Esophagus muscularis mucosa (tissue), 4 donors: ENCODE measurements at places on chromosomes 1 and 21. TPM values are rescaled to one million over a fixed set of nuclear protein-coding genes. Genes with fewer than 3 reads are reported as not detected.
A peak's percentile ranks its signal among the peaks of the same experiment; 100 is the strongest.

GRCh38 chr1:22975694-22976093 is 3.0 kb upstream of the LACTBL1 start:
- no peak overlapping the region for H3K27ac ChIP-seq
- H3K4me3 ChIP-seq = no peak overlapping the region
- H3K4me1 ChIP-seq = no peaks in the 10 kb centered on the region
- no peaks in the 10 kb centered on the region for H3K27me3 ChIP-seq

DNA sequence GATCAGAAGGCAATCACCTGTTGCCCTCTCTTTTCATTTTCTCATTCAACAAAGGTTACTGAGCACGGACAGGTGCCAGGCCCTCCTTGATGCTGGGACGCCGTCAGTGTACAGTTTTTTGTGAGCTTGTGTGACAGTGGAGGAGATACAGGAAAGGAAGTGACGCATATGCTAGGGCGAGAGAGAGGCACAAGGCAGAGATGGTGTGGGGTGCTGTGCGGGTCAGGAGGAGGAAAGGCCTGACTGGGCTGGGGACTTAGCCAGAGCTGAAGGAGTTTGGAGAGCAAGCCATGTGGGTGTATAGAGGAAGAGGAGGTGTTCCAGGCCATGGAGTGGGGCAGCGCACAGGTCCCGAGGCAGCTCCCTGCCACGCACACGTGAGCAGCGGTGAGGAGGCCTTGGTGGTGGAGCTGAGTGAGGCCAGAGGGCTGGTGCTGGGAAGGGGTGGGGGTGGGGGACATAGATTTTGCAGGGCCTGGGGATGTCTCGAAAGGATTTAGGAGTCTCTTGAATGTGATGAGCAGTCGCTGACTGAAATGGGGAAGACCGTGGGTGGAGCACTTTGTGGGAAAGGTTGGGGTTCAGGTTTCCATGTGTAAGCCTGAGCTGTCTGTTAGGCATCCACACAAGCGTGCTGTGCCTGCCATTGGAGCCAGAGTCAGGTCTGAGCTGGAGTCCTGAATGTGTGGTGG is 46.0 kb downstream of the TRAPPC10 start:
- H3K4me3 ChIP-seq = no peak overlapping the region
- no peaks in the 10 kb centered on the region for H3K27me3 ChIP-seq
- no peak overlapping the region for H3K27ac ChIP-seq
- DNase-seq = no peak
- peaks cover 36% of the 10 kb centered on the region for H3K36me3 ChIP-seq

DNA sequence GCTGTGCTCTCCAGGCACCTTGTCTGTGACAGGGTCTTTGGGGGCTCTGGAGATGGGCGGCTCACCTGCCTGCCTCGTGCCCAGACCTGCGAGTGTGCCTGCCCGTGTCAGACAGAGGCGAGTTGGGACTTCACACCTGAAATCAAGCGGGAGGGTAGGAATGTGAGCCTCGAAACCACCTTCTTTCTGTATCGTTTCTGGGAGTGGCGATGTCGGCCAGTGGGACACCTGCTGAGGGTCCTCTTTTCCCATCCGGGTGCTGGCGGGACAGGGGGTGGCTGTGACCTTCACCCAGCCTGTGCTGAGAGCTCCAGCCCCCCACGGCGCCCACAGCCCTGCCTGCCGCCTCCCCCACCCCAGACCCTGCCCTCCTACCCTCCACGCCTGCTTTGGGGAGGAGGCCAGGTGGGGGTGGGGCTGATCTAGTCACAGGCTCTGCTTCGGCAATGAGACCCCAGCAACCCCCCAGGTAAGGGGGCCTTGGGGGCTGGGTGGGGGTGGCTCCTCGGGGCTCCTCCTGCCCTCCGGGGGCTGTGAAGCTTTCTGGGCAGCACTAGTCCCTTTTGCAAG is 15.6 kb upstream of the FAAP20 start:
- H3K27me3 ChIP-seq = no peaks in the 10 kb centered on the region
- H3K4me1 ChIP-seq = peaks cover 74% of the 10 kb centered on the region

- peak overlapping the region; percentile 45 for H3K27ac ChIP-seq
- no peak overlapping the region for H3K4me3 ChIP-seq
- H3K27me3 ChIP-seq = no peaks in the 10 kb centered on the region
- H3K4me1 ChIP-seq = peaks cover 9% of the 10 kb centered on the region
Measured at GRCh38 chr1:77984629-77985028, 5.8 kb upstream of the FUBP1 start.

- H3K27me3 ChIP-seq = peaks cover 8% of the 10 kb centered on the region
- H3K27ac ChIP-seq = no peak overlapping the region
- DNase-seq = no peak
Measured at GRCh38 chr1:5745800-5746610, 246.2 kb downstream of the NPHP4 start.

DNA sequence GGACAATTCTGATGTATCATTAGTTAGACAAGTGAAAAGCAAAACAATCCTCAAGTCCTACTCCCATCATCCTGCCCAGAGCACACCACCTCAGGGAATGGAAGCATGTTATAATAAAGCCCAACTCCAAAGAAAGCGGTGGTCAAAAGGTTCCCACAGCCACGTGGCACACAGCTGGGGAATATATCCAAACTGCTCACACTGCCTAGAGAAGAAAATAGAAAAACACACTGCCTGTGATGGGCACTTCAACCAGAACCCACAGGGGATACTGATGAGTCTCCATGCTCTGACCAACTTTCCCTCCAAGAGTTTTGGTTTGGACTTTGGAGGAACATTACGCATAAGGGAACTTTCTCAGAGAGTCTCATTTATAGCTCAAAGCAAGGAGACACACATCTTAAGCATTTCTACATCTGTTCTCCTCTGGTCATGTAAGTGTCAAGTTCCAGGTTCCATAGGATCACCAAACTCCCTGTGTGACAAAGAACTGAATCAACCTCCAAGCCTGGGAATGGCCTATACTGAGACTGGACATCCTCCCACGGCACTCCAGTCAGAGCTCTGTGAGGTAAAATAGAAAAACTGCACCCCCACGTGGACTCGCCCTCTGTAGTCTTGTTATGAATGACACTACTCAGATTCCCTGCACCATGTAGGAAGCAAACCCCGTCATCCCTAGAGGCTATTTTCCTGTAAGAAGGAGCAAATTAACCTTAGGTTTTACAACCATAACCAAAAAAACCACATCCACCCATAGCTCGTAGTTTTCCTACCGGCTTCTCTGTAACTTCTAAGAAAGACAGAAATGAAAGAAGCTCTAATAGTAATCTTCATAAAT is 12.2 kb downstream of the DSTYK start:
- H3K27ac ChIP-seq = no peak overlapping the region
- H3K4me3 ChIP-seq = no peak overlapping the region
- H3K27me3 ChIP-seq = no peaks in the 10 kb centered on the region
- peaks cover 24% of the 10 kb centered on the region for H3K4me1 ChIP-seq
- no peak for DNase-seq

The LIN28A gene
- total RNA-seq = not detected

The SAMD13 gene
- 2.1 TPM for total RNA-seq

The LRRC42 gene
- total RNA-seq = 22.8 TPM
